ENCODE measurements at places on chromosomes 11 and 22.
A peak's percentile ranks its signal among the peaks of the same experiment; 100 is the strongest.

GRCh38 chr11:111422494-111423249, 43.6 kb upstream of the POU2AF1 start:
- peak; percentile 23 for DNase-seq

DNA sequence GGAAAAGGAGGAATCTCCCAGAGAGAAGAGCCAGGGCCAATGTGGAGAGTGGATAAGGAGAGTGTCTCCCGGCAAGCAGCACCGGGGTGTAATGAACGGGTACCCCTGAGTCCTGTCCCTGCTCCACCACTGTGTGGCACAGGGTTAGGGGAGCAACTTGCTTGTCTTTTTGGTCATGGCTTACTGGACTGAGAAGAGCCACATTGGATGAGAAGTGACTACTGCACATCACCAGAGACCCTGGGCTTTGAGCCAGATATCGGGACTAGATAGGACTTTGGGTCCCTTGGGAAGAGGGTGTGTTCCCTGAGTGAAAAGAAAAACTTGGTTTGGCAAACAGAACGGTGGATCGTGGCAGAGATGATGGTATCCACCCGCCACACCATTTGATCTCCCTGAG, 24.6 kb downstream of the SDHAF2 start:
- no peak for DNase-seq

- DNase-seq = no peak
These were observed 48.1 kb downstream of the SMIM38 start for GRCh38 chr11:69203901-69204245.

GRCh38 chr11:120294096-120294495, 31.0 kb upstream of the TLCD5 start:
- no peak for DNase-seq

- DNase-seq = no peak
These were observed 12.0 kb upstream of the UBQLNL start for GRCh38 chr11:5528495-5528894.

DNA sequence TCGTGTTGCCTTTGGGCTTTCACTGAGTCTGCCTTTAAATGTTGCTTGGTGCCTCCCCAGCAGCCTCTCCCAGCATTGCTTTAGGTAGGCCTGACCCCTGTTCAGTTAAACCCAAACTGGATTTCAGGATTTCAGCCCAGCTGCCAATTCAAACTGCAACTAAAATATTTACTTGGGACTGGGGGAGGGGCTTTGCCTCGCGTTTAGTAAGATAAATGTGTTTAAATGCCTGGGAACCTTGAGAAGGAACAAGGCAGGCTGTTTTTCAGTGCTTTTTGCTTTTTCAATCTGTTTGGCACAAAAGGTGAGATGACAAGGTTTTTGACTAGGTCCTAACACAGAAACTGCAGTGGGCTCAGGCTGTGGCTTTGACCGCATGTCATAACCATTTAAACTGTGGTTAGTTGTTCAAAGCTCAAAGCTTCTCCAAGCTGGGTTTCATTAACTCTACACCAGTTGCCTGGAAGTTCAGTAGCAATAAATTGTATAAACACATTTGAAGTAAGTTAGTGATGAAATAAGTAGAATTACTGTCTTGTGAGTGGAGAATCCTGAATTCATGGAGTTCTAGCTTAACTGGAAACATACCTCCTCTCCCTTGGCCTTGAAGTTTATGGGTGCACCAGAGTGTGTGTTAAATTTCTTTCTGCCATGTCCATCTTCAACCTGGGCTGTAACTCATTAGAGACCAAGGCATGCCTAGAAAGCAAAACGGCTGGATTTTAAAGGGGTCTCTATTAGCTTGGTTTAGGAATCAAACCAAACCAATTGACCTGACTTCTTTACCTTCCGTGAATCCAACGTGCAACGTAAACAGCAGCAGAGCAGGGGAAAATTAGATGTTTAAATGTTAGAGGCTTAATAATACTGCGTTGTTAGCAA, 3.6 kb downstream of the PKNOX2 start:
- DNase-seq = peak; percentile 90

- no peak for DNase-seq
These were observed 41.8 kb upstream of the HSD17B12 start for GRCh38 chr11:43638717-43639116.

DNA sequence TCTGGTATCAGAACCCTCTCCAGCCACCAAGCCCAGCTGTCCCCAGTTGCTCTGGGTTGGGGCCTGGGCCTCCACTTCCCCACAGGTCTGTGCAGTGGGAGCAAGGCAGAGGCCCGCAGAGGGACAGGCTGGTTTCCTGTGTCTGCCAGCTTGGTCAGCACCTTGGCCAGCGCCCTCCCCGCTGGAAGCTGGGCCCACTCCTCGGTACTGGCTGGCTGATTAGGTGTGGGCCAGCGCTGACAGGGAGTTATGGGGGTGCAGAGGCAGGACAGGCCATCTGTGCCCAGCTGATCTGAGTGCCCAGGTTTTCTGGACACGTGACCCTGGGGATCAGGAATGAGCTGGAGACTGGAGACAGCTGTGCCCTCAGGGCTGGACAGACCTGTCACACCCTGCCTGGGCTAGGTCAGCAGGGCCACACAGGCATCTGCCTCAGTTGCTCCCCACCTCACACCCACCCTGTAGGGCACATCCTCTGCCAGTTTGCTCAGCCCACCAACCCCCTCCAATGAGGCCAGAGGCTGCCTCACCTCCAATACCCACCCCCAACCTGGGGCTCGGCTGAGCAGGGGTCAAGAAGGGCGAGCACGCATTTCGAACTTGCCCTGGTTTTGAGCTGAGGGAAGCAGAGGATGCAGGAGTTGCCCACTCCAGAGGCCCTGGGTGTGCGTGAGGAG, 175.3 kb downstream of the IGLL1 start:
- peak; percentile 41 for DNase-seq

GRCh38 chr11:105701098-105701497, 91.2 kb downstream of the GRIA4 start:
- no peak for DNase-seq

DNA sequence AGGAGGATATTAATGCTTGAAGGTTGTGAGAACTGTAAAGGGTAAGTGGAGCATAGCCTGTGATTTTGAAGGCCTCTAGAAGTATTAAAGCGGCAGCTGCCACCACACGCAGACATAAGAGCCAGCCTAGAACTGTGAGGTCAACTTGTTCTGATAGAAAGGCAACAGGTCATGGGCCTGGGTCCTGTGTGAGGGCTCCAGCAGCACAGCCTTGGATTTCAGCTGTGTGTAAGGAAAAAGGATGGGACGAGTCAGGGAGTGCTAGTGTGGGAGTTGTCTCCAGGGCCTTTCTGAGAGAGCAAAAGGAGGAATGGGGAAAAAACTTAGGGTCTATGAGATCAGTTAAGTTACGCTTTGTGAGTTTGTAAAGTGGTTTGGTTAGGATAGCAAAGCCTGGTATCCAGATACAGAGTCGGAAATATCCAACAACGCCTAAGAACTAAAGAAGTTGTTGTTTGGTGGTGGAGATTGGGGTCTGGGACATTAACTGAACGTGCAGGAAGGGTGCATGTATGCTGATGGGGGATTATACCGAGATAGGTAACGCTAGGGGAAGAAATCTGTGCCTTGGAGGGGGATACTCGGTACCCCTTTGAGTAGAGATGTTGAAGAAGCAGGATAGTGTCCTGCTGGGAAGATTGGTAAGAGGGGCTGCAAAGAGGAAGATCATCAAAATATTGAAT, 17.4 kb upstream of the ANO1 start:
- no peak for DNase-seq

- peak; percentile 87 for DNase-seq
These were observed 2.8 kb upstream of the ROBO4 start for GRCh38 chr11:124900464-124900863.

DNA sequence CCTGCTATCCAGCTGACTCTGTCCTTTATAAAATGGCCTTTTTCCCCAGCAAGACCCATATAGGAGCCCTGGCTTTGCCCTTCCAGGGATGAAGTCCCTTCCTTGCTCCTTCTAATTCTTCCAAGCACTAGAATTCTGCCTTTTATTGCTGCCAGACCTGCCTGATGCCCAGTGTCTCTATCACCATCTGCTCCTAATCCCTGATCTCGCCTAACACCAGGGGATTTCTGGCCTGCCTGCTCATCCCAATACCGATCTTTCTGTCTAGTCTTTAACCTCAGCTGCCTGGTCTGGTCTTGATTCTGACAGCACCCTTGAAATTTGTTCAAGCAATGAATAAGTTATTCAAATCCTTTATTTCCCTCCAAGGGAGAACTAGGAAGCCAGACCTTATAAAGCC, 150.2 kb downstream of the SPON1 start:
- DNase-seq = no peak

DNA sequence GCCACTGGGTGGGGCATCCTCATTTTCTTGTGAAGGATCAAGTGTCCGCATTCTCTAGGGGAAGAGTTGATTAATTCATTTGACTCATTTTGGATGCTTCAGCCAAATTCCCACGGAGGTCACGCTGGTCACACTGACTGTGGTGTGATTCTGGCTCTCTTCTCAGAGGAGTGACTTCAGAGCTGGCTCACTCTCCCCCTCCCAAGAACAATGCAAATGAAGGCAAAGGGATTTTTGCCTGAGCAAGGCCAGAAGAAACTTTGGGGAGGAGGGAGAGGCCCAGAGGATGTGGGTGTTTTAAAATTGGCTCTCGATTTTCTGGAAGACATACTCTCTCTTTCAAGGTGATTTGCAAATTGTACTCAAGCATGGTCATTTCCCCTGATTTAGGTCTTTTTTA, 51.1 kb upstream of the LMO2 start:
- peak; percentile 77 for DNase-seq

DNA sequence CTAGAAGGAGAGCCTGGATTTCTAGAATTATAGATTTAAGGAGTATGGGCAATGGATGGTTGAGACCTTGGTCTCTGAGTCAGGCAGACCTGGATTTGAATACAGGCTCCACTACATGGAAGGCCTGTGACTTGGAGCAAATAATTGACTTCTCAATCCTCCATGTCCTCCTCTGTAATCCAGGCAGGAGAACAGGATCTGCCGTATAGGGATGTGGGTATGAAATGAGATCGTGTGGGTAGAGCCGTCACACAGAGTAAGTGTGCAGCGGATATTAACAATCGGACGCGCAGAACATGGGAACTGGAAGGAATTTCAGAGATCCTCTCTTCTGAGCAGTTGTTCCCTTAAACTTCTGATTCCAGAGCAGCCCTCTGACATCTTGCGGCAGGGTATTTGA, 11.5 kb upstream of the TMPRSS13 start:
- DNase-seq = no peak

DNA sequence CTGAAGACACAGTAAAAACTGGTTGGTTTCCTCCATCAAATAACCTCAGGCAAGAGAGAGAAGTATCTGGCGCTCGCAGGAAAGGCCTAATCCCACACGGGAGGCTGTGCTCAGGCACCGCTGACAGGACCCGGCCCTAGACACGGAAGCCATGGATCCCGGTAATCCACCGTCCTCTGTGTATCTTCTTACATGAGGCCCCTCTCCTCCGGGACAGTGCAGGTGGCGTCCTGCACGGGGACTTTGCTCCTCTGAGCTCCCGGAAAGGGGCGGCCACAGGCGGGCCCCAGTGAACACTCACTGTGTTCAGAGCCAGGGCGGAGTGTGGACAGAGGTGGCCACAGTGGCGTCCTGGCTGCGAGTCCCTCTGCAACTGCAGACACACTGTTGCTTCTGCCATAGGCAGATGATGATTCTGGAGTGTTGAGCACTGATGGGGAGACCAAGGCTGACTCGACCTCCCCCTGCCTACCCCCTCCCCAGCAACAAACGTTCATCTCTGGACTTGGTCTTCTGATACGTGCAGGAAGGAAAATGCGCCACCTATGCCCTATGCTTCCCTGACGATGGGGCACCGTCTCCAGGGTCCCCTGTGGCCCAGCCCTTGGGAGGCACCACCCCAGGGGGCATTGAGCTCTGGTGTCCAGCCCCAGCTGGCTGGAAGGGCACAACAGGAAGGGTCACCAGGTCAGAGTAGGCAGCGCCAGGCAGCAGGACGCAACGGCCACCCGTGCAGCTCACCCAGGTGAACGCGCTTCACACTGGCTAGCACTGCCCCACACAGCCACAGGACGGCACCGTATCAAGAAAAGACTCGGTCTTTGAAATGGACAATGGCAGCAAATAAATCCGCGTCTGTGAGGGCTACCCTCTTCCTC, 95.7 kb downstream of the TRMU start:
- no peak for DNase-seq

DNA sequence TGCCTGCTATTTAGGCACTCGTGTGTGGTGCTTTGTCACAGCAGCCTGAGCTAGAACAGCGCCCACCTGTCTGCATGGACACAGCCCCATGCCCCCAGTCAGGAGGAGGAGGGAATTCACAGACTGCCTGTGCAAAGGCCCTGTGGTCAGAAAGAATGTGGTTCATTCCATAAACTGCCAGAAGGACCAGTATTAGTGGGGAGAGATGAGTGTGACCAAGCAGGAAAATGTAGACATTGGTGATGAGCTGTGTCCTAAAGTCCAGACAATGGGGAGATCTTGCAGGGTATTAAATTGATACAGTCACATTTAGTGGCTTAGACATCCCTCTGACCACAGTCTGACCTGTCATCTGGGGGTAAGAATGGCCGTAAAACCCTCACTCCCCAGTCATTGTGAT, 83.7 kb upstream of the LINC01488 start:
- no peak for DNase-seq

DNA sequence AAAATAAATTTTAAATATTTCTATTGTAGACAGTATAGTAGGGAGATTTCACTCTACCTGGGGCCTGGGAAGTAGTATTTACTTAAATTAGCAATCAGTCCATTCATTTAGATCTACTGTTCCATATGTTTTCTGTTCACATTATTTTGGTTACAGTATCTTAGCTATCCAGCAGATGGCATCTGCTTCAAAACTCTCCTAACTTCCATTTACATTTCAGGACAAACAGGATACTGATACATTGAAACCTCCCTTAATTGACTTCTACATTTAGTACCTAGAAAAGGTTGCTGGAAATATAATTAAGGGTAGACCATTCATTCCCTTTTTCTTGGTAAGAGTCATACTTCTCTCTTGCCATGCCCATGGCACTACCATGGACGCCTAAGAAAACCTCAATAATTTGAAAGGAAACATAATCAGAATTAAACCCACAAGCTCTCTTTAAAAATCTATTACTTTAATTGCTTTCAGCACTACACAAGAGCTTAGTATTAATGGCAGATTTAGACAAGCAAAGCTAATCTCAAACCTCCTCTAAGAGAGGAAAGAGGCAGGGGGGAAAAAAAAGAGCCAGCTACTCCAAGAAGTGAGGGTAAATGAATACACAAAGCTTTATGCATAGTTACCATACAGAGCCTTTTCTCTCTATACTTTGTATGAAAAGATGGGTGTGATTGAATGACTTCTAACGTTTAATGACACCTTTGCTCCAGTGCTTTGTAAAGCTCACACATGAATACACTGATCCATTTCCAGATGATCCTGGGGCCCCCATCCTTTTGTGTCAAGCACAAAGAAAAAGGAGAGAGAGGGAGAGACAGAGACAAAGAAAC, 131.2 kb upstream of the MTMR2 start:
- peak; percentile 70 for DNase-seq

GRCh38 chr22:29753808-29754657, 12.8 kb downstream of the ZMAT5 start:
- no peak for DNase-seq

DNA sequence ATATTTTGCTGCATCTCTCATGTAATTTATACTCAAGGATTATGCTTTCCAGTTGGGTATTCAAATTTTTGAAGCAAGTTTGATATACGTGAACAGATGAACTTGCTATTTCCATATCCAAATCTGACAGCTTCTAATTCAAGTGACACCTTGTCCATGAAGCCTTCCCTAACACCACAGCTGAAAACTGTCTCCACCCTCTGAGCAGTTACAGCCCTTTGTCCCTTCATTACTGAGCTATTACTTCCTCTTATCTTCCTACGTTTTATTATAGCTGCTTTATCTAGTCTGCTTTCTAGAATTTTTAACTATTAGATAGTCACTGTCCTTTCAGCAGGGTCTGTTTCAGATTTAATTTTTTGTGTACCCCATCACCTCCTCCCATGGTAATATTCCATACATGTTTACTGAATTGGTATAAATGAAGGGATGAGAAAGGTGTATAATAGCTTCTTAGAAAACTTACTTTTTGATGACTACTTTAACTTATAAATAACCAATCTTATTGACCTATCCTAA, 13.3 kb upstream of the PRSS23 start:
- no peak for DNase-seq

All from astrocyte of the spinal cord (primary cell).